ENCODE measurements at places on chromosomes 13 and 19.
A peak's percentile ranks its signal among the peaks of the same experiment; 100 is the strongest.

DNA sequence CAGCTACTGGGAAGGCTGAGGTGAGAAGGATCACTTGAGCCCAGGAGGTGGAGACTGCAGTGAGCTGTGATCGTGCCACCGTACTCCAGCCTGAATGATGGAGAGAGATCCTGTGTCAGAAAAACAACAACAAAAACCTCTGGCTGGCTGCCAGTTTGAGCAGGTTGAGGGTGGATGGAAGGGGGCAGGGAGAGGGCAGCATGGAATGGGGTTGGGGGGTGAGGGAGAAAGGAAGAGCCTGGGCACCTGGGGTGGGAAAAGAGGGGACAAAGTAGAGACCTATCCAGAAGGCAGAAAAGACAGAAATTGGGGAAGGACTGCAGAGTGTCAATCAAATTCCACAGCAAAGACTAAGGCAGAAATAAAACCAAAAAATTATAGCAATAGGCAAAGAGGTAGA is 4.7 kb downstream of the SLC1A5 start:
- no peak for DNase-seq

GRCh38 chr13:113526466-113527220 is 36.1 kb upstream of the DCUN1D2 start:
- peak; percentile 31 for DNase-seq

GRCh38 chr19:19451429-19452242 is 46.2 kb downstream of the GATAD2A start:
- no peak for DNase-seq

- no peak for DNase-seq
Measured at GRCh38 chr13:101394605-101395004, 21.7 kb downstream of the NALCN start.

DNA sequence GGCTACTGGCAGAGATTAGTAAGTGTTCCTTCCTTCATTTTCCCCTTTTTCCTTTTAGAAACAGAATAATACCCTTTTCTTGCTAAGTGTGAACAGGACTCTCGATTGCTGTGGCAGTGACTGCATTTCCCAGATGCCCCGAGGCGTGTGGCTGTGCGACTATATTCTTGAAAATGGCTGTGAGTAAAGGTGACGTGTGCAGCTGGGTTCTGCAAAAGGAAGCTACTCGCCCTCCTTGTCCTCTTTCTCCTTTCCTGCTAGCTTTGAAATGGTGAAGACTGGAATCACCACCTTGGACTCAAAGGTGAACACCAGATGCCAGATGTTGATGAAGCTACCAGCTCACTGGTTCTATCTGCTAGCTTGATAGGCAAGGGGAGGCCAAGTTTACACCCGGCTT is 121.4 kb downstream of the MIPEP start:
- DNase-seq: no peak

GRCh38 chr13:93819331-93819890 is 592.8 kb downstream of the GPC6 start:
- no peak for DNase-seq

DNA sequence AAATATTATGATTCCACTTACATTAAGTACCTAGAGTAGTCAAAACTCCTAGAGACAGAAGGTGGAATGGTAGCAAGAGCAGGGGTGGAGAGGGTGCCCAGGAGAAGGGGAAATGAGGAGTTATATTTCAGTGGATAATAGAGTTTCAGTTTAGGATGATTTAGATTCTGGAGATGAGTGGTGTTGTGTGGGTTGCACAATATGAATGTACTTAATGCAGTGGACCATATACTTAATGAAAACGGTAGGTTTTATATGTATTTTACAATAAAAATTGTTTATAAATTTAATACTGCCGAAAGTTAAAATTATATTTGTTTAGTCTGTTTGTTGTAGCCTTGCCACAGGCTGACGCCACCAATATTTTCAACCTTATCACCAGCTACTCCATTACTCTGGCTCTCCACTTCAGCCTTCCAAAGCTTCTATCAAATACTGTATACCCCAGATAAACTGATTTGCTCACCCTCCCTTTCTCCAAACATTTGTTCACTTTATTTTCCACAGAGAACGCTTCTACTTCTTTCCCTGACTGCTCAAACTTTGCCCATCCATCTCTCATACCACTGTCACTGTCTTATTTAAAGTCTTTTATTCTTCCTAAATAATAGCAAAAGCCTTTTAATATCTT is 1.4 kb upstream of the RBM26 start:
- peak; percentile 18 for DNase-seq

GRCh38 chr13:61086087-61086486 is 329.6 kb downstream of the PCDH20 start:
- no peak for DNase-seq

- no peak for DNase-seq
Measured at GRCh38 chr19:1651568-1652291, 685 bp downstream of the TCF3 start.

DNA sequence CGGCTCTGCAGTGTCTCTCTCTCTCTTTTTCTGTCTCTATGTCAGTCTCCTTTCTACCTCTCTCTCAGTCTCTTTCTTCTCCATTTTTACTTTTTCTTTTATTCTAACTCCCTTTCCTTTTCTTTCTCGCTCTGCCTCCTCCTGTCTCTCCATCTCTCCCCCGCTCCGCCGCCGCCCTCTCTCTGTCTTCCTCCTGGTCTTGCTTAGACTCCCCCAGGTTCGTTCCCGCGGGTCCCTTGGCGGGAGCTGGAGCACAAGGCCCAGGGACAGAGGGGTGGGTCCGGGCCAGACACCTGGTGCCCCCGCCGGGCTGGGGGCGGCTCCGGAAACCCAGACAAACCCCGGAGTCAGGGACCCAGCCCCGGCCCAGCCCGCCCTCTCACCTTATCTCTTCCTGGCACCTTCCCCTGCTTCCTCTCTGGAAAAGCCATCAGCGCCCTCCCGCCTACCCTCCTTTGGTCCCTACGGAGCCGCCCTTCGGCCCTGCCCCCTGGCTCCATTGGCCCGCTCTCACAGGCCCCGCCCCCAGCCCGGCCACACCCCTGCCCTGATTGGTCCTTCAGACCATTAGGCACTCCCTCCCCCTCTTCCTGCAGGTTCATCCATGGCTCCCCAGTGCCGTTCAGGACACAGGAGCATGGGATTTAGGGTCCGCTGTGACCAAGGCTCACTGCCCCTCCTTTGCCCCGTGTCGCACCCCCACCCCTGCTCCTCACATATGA is 15.4 kb upstream of the NOP53 start:
- peak; percentile 79 for DNase-seq

DNA sequence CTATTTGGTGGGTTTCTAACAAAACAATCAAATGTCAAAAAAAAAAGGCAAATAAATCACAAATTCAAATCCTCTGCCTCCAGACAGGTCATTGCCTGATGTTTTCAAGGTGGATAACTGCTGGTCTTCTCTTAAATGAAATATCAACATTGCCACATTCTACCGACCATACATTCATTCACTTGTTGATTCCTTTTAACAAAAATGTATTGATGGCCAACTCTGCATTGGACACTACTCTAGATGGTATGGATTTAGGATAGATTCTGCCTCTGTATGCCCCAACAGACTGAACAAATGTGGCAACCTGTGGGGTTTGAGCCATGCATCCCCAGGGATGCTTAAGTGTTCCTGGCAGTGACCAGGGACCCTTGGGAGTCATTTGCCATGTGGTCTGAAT is 87.6 kb upstream of the STK24 start:
- no peak for DNase-seq

DNA sequence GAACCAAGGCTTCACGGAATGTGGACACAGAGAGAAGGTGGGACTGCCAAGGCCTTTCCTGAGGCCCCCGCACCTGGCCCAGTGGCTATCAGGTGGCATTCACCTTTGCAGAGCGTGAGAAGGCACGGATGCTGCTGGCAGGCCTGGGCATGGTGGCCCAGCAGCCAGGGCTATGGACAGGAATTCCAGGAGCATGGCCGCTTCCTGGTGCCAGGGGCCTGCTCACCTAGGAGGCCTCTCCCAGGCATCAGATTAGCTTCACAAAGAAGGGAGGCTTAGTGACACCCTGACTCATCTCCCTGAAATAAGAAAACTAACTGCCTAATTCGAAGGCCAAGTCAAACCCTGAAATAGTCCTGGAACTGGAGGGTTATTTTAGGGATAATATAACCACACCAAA is 155.8 kb downstream of the TEX29 start:
- DNase-seq: no peak

- no peak for DNase-seq
Measured at GRCh38 chr19:19371059-19371458, 34.4 kb upstream of the GATAD2A start.

DNA sequence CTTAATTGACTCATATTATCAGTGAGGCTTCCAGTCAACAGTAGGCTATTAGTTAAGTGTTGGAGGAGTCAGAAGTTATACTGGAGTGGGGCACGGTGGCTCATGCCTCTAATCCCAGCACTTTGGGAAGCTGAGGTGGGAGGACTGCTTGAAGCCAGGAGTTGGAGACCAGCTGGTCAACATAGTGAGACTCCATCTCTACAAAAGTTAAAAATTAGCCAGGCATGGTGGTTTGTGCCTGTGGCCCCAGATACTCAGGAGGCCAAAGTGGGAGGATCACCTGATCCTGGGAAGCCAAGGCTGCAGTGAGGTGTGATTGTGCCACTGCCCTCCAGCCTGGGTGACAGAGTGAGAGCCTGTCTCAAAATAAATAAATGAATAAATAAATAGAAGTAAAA is 53.2 kb downstream of the COMP start:
- no peak for DNase-seq

- DNase-seq: no peak
Measured at GRCh38 chr13:29577136-29578051, 18.1 kb downstream of the SLC7A1 start.

- no peak for DNase-seq
Measured at GRCh38 chr13:95652821-95653220, 8.3 kb upstream of the DZIP1 start.

DNA sequence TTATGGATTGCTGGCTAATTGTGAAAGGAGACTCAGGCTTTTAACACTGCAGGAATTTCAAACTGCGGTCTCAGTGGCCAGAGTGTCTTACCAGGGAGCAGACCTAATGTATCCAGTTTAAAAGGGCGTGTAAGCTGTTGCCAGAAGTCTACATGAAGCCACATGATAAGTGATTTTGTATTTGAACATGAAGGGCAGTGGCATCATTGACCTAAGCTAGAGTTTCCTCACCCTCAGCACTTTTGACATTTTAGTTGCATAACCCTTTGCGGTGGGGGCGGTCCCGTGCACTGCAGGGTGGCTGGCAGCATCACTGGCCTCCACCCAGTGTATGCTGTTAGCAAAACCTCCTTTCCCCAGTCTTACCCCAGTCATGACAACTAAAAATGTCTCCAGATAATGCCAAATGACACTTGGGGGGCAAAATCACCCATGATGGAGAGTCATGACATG is 23.7 kb upstream of the GPR18 start:
- peak; percentile 95 for DNase-seq

- DNase-seq: no peak
Measured at GRCh38 chr13:75129331-75129730, 352.6 kb downstream of the TBC1D4 start.

GRCh38 chr19:14089662-14090508 is 666 bp downstream of the SAMD1 start:
- DNase-seq: no peak

- DNase-seq: peak; percentile 94
Measured at GRCh38 chr13:46181840-46182490, at the start of gene LCP1. Gene LCP1, minus strand, starts transcription at chr13:46182177. Its CDS starts 22,515 bp downstream, at chr13:46159662.

- DNase-seq: no peak
Measured at GRCh38 chr19:18379803-18380747, 5.9 kb upstream of the GDF15 start.

DNA sequence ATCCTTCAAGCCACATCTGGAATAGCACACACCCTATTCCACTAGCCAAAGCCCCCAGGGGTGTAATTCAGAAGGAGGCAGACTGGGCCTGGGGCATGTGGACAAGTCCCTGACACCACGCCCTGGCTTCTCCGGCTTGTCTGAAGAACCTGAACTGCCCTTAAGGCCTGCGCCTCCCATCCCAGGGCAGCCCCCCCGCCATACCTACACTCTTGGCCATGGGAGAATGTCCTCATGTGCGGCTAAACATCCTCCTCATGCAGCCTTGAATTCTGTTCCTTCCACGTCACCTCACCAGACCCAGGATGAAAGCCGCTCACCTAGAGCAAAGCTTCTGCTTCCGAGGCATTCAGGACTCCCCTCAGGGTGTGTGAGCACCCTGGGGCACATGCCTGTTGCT is 24.3 kb upstream of the POU2F2 start:
- DNase-seq: no peak

DNA sequence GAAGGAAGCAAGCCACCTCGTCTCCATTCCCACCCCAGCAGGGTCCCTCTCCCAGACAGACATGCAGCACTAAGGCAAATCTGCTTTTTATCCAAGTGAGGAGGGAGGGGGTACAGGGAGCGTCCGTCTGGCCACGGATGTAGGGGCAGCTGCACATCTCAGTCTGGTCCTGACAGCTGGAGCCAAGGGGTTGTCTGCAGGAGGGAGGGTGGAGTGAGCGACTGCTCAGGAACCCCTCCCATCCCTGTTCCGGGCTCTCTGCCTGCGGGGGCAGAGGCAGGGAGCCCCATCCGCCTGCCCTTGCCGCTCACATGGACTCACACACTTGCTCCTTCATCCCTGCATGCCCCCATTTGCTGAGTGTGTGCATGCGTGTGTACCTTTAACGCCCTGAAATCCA is 2.5 kb downstream of the TMEM190 start:
- no peak for DNase-seq

- no peak for DNase-seq
Measured at GRCh38 chr19:55047951-55048350, 9.9 kb upstream of the GP6 start.

- DNase-seq: no peak
Measured at GRCh38 chr13:113915786-113916329, 52.0 kb upstream of the GAS6 start.

- DNase-seq: no peak
Measured at GRCh38 chr19:46806656-46807055, 18.3 kb upstream of the SLC1A5 start.

- no peak for DNase-seq
Measured at GRCh38 chr19:10510301-10510802, 6.9 kb downstream of the S1PR5 start.

GRCh38 chr19:46079576-46079975 is 38.8 kb upstream of the IGFL4 start:
- DNase-seq: no peak

DNA sequence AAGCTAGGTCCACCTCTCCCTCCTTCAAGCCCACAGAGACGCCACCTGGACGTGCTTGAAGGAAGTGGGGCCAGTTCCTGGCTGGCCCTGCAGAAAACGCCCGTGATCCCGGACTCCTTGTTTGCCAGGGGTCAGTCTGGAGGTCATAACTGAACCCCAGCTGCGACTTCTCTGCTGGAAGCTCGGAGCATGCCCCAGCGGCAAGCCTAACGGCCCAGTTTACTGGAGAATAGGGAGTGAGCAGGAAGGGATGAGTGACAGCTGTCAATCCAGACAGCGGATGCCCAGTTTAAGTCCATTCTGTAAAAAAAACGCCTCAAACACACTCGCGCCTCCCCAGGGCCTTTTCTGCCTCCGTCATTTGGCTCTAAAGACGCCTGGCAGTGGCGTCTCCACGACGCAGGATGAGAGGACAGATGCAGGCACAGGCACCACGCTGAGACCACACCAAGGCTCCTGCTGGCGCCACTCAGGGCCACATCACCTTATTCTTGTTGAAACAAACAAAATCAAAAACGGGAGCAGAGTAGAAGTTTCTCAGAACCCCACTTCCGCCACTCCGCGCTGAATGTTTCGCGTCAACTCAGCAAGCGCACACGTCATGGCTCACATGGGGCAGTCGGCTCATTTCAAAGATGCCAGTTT is 57.6 kb downstream of the RASA3 start:
- no peak for DNase-seq

- peak; percentile 81 for DNase-seq
Measured at GRCh38 chr19:19033426-19034203, at the start of the genes ARMC6 and SUGP2. Gene ARMC6, plus strand, starts transcription at chr19:19033603. Its CDS starts 607 bp downstream, at chr19:19034210. Gene SUGP2, minus strand, starts transcription at chr19:19033517. Its CDS starts 2,446 bp downstream, at chr19:19031071.

- no peak for DNase-seq
Measured at GRCh38 chr13:40639221-40639681, 27.2 kb downstream of the FOXO1 start.

All from GF-D8 (cell line).